Astrocyte of the spinal cord (primary cell): ENCODE measurements at places on chromosomes 5 and 9.

DNA sequence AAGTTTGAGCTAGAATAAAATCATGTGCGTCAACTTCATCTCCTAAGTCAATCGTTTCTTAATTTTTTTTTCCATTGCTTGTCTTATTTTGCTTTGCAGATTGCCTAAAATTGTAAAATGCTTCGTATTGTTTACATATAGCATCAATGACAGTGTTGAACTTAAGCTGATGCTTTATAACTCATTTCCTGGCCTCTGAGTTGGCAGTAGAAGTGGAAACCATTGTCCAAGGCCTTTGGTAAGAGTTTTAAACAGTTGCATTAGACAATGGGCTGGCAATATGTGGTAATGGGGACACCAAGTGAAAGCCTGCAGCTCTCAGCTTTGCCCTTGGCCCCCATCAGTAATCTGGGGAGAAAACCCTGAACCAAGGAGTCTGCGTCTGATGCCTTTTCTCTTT, 154.8 kb upstream of the GAS1 start:
- DNase-seq = no peak

GRCh38 chr9:99833735-99834134, 12.1 kb downstream of the NR4A3 start:
- no peak for DNase-seq

- DNase-seq = no peak
These were observed 42.6 kb downstream of the ARRDC3 start for GRCh38 chr5:91340532-91340931.

GRCh38 chr5:52903142-52903541, 86.0 kb upstream of the ITGA2 start:
- peak; percentile 16 for DNase-seq

DNA sequence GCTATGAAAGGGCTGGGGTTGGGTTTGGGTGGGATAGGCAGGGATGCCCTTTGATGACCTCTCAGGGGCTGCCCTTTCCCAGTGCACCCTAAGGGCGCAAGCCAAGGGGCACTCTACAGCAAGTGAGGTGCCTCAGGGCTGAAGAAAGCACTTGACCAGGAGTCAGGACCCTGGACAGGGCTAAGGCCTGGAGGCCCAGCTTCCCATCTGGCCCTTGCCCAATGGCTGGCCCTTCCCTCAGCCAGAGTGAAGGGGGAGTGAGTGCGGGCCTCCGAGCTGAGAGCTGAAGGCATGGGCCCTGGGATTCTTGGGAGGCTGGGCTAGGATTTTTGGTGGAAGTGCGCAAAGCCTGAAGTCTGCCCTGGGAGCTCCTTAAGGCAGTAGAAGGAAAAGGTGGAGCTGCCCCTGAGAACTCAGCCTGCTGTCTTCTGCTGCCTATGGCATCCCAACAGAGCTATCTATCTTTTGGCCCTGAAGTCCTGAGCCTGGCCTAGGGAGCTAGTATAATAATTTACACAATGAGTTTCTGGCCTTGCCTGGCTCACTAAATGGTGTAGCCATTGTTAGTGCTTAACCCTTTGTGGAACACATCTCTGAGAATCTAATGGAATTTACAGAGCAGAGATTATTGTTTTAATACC, 16.4 kb downstream of the JADE2 start:
- DNase-seq = peak; percentile 46

GRCh38 chr5:100731768-100732167, 171.3 kb downstream of the ST8SIA4 start:
- DNase-seq = peak; percentile 4

DNA sequence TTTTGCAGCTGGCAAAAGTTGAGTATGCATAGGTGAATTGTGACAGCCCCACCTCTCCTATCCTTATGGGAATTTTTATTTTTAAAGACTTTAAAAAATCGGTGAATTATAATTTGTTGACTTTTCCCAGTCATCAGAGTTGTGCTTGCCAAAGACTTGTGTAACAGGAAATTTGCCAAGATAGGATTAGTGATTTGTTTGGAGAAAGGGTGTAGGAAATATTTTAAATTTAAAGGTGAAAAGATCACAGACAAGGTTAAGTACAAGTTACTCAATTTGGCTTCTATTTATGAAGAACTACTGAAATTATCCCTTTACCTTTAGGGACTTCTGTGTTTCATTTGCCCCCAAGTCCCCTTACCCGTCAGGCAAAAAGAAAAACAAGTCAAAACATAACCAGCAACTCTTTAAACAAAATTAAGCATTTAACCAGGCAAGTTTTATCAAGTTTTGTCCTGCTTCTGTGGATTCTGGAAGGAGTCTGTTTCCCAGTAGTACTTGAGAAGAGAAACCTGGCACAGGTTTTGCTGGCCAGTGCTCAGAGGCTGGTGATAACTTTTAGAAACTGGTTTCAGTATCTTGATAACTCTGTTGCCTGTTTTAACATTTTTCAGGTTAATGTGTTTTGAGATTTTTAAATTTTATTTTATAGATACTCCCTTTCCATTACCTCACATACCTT, 285.4 kb downstream of the MAST4 start:
- DNase-seq = no peak

DNA sequence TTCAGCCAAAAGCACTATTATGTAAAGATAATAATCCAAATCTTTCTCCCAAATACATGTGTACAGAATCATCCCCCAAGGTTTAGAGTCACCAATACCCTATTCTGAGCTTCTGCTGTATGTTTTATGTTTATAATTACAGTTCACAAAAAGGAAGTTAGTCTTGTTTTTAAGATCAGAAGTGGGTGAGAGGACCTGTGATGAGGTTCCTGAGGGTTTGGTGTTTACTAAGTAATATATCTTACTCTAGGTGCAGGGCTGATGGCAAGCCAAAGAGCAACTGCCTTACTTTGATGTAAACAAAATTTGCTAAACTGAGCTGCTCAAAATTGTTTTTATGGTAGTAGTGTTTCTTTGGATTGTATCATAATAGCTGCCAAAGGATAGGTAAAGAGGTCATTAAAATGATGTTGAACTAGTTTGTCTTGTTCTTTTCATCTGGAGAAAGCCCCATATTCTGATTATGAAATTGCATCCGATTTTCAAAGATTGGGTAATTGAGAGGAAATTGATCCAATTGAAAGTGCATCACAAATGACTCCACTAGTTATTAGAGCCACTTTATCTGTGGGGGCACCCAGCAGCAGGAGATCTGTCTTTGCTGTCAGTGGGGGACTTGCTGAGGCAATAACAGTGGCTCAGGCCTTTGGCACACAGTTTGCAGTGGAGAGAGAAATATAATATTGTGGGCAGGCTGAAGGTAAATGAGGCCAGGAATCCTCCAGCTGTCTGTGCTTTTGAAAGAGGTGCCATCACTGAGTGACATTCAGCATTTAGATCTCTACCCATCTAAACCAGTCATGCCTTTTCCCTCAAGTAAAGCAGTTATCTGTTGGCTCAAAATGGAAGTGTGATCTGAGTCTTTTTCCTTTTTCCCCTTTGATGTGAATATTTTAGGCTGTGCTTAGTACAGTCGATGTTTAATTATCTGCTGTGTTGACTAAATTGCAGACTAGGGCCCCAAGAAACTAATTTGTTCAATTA, 14.1 kb downstream of the TRIM32 start:
- no peak for DNase-seq

- DNase-seq = no peak
These were observed 15.2 kb upstream of the KCNIP1 start for GRCh38 chr5:170488570-170488969.

GRCh38 chr5:75928992-75929391, 154.2 kb upstream of the SV2C start:
- no peak for DNase-seq

GRCh38 chr9:124699575-124699974, 71.5 kb downstream of the NR6A1 start:
- DNase-seq = no peak

DNA sequence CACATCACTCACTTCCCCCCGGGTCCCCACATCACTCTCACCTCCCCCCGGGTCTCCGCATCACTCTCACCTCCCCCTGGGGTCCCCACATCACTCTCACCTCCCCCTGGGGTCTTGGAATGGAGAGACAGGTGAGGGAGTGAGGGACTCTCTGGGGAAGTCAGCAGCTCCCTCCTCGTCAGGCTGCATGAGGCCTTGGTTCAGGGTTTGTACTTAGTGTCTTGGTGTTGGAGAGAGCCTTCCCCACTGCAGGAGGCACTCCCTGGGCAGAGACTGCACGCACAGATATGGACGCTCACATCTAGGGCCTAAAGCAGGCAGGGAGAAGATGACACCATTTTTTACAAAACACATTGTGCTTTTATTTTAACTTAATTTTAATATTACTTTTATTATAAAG, 56.5 kb upstream of the IRX4 start:
- DNase-seq = no peak

DNA sequence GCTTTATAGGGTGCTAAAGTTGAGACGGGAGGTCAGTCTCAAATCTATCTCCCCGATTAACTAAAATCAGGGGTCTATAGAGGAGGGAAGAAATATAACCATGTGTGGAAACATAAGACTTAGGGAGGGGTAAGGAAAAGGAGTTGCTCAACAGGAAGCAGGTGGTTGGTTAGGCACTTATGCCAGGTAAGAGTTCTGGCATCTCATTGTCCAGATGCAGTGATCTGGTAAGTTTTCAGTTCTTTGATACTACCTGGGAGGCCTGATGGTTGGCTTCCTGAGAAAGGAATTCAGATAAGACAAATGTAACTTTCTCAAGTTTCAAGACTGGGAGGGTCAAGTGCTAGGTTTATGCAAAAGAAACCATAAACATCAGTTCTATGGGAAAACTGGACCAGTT, 47.7 kb downstream of the CERT1 start:
- no peak for DNase-seq

- DNase-seq = no peak
These were observed 110.7 kb downstream of the PDE4D start for GRCh38 chr5:59782856-59783255.
